Right ventricle myocardium inferior (tissue), 1 donor: ENCODE measurements at places on chromosomes 3 and 15. TPM values are rescaled to one million over a fixed set of nuclear protein-coding genes. Genes with fewer than 3 reads are reported as not detected.

Gene COL8A1
- 14.1 TPM for total RNA-seq

Gene PPP1R14D
- not detected for total RNA-seq

Gene CAV3
- 34.0 TPM for total RNA-seq

Gene ARHGEF26
- 1.9 TPM for total RNA-seq

Gene TM4SF18
- total RNA-seq: 15.8 TPM

Gene GPR62
- total RNA-seq: 0.22 TPM

Gene RNF13
- 45.5 TPM for total RNA-seq

Gene PPM1L
- total RNA-seq: 63.9 TPM

Gene DUOX1
- total RNA-seq: 1.0 TPM

Gene SUCLG2
- total RNA-seq: 99.2 TPM

Gene TNFAIP8L3
- 8.5 TPM for total RNA-seq

Gene CYP1A2
- not detected for total RNA-seq

Gene TMEM212
- not detected for total RNA-seq

GRCh38 chr3:87333393-87333892, 57.1 kb upstream of the POU1F1 start:
- no peak for DNase-seq

GRCh38 chr15:67433495-67434099, 87.3 kb upstream of the C15orf61 start:
- DNase-seq: no peak

DNA sequence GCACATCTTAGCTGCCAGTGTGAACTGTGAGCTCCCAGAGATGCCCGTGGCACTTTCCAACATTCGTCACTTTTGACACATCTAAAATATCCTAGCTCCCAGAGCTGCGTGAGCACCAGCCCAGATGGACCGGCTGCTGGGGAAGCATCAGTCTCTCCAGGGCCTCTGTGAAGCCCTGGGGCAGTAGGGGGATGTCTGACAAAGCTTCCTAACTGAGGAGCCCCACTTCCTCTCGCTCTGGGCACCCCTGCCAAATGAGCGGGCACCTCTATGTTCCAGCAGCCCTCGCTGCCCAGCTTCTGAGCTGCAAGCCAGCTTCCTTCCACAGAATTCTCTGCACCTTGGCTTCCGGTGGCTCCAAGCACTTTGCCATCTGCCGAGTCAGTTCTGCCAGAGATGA, 91.1 kb downstream of the LIPC start:
- DNase-seq: no peak

- DNase-seq: no peak
Measured at GRCh38 chr3:174776123-174776522, 83.0 kb upstream of the NAALADL2 start.

- no peak for DNase-seq
Measured at GRCh38 chr15:48862705-48863104, 15.2 kb upstream of the EID1 start.

GRCh38 chr15:39061952-39062464, 497.4 kb upstream of the RASGRP1 start:
- no peak for DNase-seq

GRCh38 chr3:65251375-65251774, 563.6 kb upstream of the ADAMTS9 start:
- no peak for DNase-seq

GRCh38 chr15:77497942-77498361, 77.3 kb downstream of the HMG20A start:
- DNase-seq: no peak

- DNase-seq: no peak
Measured at GRCh38 chr3:102478160-102478559, 43.3 kb downstream of the ZPLD1 start.

DNA sequence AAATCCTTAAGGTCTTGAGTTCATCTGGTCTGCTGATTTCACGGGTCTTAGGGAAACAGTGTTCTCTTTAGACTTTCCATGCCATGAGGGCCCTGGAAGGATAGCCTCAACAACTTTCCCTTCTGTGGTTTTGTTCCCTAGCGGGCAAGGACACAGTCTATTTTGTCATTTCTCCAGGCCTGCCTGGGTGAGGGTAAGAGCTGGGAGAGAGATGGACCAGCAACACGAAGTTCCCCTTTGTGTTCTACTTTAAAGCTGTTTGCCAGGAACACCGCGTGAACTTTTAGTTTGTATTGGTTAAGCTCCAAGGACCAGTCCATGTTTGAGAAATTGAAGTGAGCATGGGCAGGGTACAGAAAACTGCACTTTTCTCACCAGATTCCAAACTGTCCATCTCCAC, 20.9 kb downstream of the ST3GAL6 start:
- no peak for DNase-seq

DNA sequence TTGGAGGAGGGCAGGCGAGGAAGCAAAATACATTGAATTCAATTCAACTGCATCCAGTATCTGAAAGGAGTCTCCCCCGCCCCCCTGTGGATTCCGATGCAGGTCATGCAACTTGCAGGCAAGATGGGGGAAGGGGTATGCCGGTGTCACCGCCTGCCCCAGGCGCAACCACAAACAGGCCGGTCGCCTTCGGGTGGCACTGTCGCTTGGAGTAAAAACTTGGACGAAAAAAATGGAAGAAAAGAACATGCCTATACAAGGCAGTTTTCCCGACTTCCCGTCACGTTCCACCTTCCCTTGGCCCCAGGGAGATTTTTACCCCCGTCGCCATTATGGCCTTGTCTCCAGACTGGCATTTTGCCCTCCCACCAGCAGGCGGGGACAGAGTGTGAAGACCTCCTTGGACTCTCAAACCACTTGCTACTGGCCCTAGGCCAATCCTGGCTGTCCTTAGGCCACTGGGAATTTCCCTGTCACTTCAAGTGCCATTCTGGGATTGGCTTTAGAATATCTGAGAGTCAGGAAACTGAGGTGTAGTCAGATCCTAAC, 1.6 kb upstream of the NTRK3 start:
- no peak for DNase-seq

DNA sequence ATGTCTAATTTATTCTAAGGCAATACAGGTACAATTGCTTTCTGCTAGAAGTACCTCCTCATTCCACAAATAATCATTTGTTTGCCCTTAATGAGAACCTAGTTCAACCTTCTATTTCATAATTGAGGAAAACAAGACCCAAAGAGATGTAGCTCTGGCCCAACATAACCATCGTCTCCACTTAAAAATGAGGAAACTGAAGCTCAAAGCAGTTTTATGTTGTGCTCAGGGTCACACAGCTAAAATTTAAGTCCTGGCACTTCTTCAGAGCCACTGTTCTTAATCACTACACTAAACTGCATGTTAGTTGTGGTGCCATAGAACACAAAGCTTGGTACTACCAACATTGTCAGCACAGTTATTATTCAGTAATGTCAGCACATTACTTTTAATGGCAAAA, 108.0 kb downstream of the SERPINI1 start:
- DNase-seq: no peak

GRCh38 chr3:107458871-107459270, 63.9 kb upstream of the BBX start:
- DNase-seq: no peak

DNA sequence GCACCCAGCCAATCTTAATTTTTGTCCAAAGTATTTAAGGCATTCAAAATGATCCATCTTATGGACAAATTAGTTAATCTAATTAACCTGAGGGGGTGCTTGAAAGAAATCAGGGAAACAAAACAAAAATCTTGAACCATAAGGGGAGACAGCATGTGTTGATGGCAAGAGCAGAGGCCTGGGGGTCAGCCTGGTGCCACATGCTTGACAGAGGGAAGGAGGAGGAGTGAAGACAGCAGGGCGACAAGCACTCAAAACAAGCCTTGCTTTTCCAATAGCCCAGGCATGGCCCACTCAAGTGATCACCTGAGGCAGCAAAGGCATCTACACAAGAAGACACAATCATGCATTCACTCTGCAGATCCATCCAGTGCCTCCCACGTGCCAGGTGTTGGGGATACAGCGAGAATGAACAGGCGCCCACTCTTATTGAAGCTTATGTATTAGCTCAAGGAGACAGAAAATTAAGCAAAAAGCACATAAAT, 25.0 kb upstream of the MGLL start:
- no peak for DNase-seq

- DNase-seq: no peak
Measured at GRCh38 chr15:60829416-60829815, 350.5 kb upstream of the ICE2 start.
